ENCODE measurements at places on chromosomes 1 and 21. TPM values are rescaled to one million over a fixed set of nuclear protein-coding genes. Genes with fewer than 3 reads are reported as not detected.

CA6 gene
- total RNA-seq: not detected

FCGR1A gene
- not detected for total RNA-seq

FCER1G gene
- total RNA-seq: 2.2 TPM

A3GALT2 gene
- not detected for total RNA-seq

RCAN3 gene
- total RNA-seq: 2.7 TPM

PTCH2 gene
- 1.9 TPM for total RNA-seq

NGF gene
- not detected for total RNA-seq
